Inflammatory macrophage treated with lipopolysaccharide for 4 hours (primary cell): ENCODE measurements at places on chromosomes 1 and 21.

- peak; percentile 58 for DNase-seq
Observed at GRCh38 chr1:246588159-246588721, 22.0 kb downstream of the CNST start.

GRCh38 chr1:175569117-175569743 is 174.2 kb downstream of the TNR start:
- DNase-seq, result no peak

DNA sequence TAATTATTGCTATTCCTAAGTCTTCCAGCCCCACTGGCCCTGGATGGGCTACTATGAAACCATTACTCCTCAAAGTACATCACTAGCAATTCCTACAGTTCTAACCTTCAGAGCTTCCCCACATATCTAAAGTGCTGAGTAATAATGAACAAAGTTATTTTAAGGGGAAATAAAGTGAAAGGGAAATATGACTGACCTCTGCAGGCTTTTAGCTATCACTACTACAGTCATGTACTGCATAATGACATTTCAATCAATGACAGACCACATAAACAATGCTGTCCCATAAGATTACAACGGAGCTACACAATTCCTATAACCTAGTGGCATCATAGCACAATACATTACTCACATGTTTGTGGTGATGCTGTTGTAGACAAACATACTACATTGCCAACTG is 32.5 kb upstream of the ASPM start:
- peak; percentile 70 for DNase-seq

DNA sequence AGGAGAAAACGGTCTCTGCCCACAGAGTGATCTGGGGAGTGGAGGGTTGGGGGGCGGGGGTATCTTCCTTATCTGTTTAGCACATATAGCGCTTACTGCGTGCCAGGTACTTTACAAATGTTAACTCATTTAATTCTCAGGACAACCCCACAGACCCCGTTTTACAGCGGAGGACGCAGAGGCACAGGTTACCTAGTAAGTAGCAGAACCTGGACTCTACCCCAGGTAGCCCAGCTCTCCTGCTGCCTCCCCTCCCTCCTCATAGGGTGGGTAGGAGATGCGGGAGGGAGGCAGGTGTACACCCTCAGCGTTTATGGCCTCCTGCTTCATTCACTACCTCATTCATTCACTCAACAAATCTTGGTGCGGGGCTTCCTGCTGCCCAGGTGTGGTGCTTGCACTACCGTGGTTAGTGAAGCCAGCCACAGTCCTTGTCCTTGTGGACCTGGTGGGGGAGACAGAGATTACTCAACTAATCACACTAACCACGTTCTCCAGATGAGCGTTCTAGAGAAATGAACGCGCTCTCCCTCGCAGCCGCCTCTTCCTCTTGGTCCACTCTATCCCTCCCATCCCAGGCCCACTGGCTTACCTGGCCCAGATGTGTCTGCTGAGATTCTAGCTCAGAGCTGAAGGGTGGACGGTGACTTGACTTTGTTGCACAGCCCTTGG is 102.0 kb downstream of the IER5 start:
- DNase-seq, result no peak

- DNase-seq, result peak; percentile 68
Observed at GRCh38 chr1:211695135-211695816, 19.9 kb upstream of the NEK2 start.

DNA sequence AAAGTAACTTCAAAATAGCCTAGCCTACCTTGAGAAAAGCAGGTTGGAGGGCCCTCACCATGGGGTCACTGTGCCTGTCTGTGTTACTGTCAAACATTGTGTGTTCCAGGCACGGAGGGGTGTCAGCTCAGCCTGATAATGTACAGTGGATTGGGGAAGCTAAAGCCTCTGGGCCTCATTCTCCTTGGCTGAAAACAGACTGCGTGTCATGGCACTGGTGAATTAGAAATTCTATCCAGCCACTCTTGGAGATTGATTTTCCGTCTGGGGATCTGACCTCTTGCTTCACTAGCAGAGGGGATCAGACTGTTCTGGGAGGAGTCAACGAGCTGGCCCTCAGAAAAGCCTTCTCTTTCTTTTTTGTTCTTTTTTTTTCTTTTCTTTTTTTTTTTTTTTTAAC is 123.5 kb upstream of the HOOK1 start:
- DNase-seq, result no peak

DNA sequence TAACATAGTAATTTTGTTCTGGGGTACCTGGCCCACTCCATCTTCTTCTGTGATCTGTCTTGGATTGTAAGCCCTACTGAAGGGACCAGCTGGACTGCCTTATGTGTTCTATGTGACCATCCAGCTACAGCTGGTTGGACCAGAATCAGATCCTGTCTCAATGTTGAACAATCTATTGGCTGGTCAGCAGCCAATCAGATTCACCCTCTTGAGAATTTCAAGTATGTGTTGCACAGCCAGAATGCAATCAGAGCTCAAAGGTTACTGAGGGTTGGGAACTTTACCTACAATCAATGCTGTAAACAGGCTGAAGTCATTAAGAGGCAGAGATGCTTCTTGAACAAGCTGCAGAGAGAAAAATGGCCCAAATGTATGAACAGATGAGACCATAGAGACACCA is 61.9 kb downstream of the KCNC4 start:
- DNase-seq, result no peak

- DNase-seq, result peak; percentile 61
Observed at GRCh38 chr1:59500950-59501742, 204.3 kb downstream of the FGGY start.

GRCh38 chr21:39009587-39010225 is 173.5 kb downstream of the PSMG1 start:
- DNase-seq, result no peak

GRCh38 chr21:29228306-29228705 is 70.4 kb upstream of the BACH1 start:
- DNase-seq, result peak; percentile 47

DNA sequence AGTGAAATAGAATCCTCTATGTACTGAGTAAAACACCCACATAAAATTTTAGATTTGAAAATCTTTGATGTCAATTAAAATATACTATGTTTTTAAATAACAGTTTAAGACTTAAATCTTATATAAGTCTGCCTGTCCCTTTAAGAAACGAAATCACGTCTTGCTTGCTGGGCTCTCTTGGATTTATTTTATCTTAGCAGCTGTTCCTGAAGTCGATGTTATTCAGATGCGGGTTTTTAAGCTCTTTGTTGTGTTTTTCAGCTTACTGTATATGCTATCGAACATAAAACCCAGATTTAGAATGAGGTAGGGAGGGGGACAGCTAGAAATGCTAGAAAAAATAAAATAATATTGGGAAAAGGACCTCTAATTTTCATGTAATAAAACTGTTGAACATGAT is 11.1 kb upstream of the SSX2IP start:
- no peak for DNase-seq

DNA sequence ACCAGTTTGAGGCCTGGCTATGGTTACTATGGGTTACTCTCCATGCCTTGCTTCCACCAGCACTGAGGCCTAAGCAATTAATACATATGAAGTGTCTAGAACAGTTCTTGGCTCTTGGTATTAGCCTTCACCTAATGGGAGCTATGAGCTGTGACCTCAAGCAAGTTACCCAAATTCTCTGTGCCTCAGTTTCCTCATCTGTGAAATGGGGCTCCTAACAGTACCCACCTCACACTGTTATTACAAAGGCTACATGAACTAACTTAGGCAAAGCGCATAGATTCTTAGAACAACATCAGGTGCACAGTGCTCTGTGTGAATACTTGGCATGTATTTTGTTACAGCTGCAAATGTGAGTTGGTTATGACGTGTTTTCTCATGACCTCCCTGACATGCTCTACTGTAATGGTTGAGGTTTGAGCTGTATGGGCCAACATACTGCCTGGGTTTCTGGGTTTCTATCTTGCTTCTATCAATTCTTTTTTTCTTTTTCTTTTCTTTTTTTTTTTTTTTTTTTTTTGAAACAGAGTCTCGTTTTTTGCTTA is 26.5 kb downstream of the CDCP2 start:
- DNase-seq, result no peak

DNA sequence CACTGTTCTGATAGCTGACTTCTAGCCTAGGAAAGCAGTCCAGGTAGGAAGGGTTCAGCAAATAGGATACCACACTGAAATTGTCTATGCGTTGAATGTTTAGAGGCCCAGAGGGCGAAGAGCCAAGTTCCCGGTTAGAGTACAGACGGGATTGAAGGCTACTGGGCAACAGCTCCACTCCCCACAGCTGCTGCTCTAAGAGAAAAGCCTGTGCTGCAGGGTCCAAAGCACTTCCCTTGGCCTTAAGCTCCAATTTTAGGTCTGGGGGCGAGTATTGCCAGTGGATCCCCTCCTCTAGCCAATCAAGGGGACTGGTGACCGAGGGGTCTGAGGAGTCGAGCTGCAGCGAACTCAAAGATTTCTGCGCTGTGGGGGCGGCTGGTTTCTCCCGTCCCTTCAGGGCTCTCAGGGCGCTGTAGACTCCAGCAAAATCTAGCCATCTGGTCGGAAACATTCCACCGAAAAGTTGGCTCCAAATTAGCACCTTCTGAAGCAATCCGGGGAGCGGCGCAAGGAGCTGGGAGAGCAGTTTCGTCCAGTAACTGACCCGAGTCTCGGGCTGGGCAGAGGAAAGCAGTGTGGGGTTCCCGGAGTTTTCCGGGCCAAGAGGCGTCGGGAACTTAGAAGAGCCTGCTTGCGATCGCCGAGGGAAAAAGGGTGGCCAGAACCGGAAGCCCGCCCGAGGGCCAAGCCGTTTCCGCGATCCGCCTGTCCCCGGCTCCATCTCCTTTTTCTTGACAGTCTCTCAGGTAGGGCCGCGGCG is 748 bp downstream of the PPP1R15B start:
- peak; percentile 50 for DNase-seq

- peak; percentile 73 for DNase-seq
Observed at GRCh38 chr1:247402120-247402675, 13.8 kb upstream of the NLRP3 start.

DNA sequence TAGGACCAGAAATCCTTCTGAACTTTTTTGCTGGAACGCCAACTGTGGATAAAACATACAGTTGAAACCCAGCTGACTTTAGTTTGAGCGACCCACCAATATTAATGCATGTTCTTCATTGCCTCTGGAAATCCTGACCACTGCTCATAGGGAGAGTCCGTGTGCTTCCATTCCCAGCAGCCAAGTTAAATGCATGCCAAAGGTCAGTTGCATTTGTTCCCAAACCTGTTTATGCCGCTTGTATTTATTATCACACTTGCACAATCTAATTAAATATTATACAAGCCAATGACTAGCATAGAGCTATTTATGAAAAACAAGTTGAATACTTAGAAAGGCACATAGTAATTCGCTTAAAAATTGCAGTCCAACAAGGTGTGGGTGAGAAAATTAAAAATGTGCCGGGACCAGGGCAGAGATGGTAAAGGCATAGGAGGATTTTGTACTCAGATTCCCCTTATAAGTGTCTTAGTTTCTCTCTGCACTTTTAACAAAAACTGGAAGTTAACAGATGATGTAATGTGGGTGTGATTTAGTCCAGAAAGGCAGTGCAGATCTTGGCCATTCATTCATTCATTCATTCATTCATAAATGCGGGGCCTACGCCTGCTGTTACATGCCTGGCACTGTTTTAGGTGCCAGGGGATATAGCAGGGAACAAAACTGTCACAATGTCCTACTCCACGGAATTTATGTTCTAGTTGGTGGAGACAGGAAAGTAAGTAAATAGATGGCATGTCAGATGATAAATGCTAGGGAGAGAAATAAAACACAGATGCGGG is 99.7 kb downstream of the PRDM2 start:
- DNase-seq, result no peak

DNA sequence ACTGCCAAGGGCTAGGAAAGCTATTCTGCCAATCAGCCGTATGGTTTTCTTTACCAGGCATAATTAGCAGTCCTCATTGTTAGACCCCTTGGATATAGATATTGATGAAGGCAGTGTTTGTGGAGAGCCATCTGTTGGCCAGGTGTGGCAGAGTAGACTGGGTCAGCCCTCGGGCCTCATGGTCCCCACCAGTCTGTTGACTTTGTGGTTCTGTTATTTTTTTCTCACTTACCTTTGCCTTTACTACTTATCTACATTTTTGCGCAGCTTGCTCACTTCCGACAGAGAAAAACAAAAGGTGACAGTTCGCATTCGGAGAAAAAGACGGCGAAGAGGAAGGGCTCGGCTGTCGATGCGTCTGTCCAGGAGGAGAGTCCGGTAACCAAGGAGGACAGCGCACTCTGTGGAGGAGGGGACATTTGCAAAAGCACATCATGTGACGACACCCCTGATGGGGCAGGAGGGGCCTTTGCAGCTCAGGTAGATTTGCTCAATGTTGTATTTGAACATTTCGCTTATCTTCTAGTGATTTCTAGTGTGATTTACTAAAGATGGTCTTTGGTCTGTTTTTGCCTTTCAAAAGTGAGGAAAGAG is 2.3 kb downstream of the PCNT start:
- DNase-seq, result no peak
